ENCODE measurements at places on chromosomes 5 and 9.

DNA sequence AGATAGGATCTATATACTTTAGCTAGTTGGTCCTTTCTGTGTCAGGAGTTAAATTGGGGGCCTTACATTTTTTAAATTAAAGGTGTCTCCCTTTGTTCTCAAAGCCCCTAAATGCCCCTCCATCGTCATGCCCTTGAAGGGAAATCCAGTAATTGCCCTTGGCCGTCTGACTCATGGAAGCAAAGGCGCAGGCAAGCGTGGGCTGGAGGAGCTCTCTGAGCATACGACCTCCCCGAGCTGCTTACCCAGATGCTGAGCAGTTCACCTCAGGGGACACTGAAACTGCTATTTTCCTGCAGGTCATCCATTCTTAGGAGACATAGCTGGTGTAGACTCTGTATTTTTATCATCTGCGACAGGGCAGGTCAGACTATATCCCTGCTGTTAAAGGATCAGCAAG is 23.0 kb downstream of the PCSK1 start:
- no peak for DNase-seq

DNA sequence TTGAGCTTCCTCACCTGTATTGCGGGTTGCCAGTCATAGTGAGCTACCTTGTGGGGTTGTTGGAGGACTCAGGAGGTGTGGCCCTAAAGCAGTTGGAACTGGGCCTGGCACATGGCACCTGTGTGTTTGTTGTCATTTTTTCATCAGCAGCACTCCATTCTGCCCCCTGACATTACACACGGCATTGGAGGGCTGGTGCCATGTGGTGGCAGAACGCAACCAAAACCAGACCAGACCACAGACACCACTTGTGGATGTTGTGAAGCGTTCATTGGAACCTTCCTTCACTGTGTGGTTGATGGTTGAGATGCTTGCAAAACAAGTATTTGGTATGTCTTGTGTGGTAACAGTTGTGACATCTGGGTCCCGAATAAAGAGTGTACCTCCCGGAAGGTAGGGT is 113.2 kb upstream of the ERCC6L2 start:
- DNase-seq, result no peak

- DNase-seq, result no peak
Measured at GRCh38 chr5:30040488-30041118, 1152.9 kb upstream of the CDH6 start.

DNA sequence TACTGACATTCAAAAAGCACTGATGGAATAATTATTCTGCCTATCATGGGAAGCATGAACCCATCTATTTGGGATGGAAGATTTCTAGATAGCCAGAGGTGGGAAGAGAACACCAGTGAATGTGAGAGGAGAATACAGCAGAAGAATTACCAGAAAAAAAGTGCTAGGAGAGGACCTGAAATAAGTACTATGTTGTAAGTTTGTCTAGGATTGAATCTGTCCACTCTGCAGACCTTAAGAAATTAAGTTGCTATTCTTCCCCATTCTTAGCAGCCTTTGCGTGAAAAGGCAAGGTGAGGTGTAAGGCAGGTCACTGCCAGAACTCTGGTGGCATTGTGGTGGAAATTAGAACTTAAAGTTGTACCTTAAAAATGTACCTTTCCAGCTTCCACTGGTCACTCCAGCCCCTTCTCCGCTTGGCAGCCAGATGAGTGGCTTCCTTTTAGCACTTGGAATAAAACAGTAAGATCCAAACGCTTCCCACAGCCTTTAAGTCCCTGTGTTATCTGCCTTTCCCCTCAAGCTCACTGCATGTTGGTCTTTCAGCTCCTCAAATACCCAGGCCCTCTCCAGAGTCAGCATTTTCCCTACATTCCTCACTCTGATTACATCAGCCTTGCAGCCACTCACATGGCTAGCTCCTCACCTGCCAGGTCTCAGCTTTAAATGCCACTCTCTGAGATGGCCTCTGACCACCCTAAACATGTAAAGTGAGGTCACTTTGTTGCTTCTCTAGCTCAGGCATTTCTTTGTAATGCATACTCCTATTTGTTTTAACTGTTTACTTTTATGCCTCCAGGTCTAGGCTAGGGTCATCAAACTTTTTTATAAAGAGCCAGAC is 253.0 kb downstream of the EPB41L4A start:
- DNase-seq, result no peak

DNA sequence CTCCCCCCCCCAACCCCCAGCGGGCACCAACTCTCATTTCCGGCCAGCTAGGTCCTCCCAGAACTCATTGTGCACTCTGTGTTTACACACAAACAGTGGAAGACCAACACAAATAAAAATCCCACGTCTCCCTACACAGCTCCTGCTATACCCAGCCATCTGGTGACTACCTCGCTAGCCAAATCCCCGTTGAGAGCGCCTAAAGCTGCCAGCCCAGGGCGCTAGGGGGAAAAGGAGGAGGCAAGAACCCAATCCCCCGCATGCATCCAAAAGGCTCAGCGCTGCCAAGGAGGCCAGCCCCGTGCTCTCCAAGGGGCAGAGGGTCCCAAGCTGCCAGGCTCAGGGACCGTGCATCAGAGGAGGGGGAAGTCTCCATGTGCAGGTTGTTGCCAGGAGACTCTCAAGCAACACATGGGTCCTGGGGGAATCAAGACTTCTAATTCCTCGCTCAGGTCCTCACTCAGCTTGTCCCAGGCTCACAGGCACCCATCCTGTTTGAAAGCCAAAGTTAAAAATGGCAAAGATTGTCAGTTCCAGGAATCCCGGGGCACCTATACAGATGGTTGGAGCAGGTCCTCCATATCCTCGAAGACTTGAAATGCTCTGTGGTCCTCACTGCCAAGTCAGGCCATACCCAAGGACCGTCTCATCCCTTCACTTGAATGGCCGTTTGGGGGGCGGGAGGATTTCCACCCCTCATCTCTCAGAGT is 2.7 kb downstream of the ASTN2 start:
- DNase-seq, result no peak

DNA sequence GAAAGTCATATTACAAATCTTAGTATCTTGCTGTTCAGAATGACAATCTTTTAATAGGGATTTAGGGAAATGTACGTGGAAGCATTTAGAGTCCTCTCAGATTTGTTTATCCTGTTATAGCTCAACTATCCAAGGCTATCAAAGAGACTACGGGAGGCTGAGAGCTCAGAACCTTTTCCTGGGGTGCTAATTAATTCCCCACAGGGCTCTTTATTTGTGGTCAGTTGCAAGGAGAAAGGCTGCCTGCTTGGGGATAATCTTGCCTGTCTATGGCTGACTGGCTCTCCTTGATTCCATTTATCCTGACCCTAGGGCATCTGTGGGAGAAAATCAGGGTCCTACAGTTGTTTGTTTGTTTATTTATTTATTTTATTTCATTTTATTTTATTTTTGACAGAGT is 28.0 kb upstream of the RPS23 start:
- no peak for DNase-seq

- DNase-seq, result no peak
Measured at GRCh38 chr5:125251703-125252102, 505.3 kb upstream of the ZNF608 start.

DNA sequence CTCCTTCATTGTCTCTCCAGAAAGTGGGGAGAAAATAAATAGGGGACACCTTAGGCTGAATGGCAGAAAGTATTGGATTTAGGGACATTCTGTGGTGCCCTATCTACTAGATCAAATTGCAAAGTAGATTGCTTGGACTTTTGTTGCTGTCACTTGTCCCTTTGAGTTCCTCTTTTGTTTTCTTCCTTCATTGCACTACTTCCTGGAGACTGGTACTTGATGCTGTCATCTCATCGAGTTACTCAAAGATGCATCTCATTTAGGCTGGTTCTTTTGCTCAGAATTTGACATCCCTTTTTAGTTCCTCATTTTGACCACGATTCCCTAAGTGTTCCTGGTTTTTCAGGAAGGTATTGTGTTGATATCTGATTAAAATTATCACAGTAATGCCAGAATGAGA is 137.6 kb downstream of the ADGRV1 start:
- DNase-seq, result no peak

GRCh38 chr9:93522736-93523135 is 53.6 kb upstream of the PHF2 start:
- no peak for DNase-seq

DNA sequence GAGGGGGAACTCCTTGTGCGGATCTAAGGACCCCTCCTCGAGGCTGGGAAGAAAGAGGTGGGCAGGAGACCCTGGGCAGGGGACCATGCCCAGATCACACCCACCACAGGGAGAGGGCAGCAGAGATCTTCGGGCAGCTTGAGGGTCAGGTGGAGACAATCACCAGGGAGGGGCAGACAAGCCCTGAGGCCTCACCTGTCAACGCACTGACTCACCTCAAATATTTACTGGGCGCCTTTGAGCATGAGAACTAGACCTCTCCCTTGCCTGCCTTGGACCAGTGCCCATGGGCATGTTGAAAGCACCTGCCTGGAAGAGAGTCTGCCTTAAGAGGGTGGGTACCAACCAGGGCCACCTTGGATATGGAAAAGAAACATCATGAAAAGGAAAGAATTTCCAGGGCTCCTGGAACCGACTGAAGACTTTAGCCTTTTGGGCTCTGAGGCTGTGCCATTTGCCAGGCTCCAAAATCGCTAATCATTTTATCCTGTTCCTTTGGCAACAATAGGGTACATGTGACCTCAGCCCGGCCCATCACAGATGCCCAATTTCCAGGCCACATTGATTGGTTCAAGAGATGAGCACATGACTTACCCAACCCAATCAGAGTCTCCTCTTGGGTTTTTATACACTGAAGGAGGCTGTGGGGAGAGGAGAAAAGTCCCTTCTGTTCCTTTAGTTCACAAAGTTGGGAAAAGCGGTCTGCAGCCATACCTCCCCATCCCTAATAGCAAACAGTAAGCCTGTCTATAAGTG is 10.4 kb upstream of the SPINK4 start:
- no peak for DNase-seq

GRCh38 chr5:12837592-12837991 is 933.3 kb upstream of the CTNND2 start:
- no peak for DNase-seq

DNA sequence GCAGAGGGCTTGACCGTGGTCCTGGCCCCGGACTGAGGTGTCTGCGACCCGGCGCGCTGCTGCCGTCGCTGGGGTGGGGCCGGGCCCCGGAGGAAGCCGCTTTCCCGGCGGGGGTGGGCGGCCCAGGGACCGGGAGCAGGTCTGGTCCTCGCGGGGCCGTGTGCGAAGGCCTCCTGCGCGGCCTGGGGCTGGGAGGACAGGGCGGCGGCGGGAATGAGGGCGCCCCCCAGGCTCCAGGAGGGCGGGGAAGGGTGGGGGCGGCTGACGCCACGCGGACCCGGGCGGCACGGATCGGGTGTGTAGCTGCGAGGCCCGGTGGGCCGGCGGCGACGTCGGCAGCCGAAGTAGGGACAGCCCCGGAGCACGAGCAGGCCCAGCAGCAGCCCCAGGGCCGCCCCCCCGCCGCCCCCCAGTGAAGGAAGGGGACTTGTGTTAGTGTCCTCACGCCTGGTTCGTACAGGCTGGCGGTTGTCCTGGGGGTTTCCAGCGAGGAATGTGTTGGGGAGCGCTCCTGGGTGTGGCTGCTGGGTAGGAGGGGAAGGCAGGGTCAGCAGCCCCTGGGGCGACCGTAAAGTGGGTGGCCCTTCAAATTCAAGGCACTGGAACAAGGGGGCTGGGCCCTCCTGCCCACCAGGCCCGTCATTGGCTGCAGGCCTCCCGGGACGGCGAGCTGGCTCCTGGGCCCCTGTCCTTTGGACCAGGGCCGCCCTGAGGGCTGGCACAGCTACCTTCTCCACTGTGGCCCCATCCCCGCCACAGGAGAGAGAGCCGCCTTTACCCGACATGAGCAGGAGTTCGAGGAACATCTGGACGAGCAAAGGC is 597 bp upstream of the TMEM250 start:
- no peak for DNase-seq

- no peak for DNase-seq
Measured at GRCh38 chr5:62083661-62084060, 222.3 kb upstream of the KIF2A start.

GRCh38 chr9:26955222-26955903 is 849 bp upstream of the IFT74 start:
- DNase-seq, result no peak

DNA sequence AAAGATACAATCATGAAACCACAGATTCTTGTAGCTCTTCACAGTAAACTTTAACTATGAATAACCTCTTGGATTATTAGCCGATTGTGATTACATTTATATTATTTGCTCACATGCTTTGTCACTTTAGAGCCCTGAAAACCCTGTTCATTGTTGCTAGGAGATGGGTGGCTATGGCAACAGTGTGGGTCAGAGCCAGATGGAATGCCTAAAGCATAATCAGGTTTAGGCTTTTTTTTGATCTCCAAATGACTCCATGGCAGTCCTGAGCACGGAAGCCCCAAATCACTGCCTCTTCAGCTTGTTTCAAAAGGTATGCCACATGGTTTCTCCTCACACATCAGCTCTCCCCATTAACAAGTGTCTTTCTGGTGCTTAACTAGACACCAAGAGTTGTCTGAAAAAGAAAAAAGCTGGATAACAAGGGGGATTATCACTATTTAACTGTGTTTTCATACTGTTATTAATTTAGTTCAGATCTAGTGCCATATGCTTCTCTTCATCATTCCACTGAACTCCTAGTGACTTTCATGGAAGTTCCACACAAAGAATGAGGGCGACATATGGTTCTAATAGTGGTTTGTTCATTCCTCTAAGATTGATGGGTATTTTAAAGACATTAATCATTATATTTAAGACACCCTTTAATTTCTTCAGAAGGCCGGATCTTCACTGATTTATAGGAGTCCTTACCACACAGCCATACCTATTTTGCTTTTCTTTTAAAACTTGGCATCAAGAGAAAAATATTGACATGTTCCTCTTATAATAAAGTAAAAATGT is 88.8 kb upstream of the PAM start:
- no peak for DNase-seq

- no peak for DNase-seq
Measured at GRCh38 chr9:5950261-5950660, 59.6 kb downstream of the MLANA start.

DNA sequence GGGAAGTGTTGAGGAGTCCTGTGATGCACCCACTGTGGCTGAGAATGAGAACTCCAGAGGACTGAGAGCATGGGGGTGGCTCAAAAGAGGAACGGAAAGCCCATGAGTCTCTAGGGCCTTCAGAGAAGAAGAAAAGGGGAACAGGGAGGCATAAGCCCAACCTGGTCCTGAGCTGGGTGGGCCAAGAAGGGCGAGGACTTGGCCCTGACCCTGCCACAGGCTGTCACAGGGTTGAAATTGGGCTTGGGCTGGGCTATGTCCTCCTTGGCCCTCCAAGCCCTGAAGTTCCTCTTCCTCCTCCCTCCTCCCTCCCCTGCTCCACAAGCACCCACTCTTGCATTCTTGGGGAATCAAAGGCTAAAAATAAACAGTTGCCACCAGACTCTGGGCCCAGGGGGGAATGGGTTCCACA is 49.3 kb upstream of the PPARGC1B start:
- DNase-seq, result no peak

- DNase-seq, result no peak
Measured at GRCh38 chr5:161546470-161547301, at the start of gene GABRB2. Gene GABRB2 (minus strand): TSS chr5:161546725. CDS start chr5:161546643, 82 bp downstream.

DNA sequence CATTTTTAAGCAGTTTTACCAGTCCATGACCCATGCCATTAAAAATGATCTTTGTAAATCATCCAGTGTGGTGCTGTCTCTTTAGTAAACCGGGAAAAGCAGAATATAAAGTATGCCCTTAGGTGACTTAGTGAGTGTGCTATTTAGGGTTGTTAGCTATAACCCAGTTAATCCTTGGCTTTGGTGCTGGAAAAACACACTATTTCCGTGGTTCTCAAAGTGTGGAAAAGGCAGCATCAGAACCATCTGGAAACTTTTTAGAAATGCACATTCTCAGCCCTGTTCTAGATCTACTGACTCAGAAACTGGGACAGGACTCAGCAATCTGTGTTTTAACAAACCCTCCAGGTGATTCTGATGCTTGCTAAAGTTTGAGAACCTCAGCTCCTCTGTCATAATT is 123.6 kb upstream of the ZNF608 start:
- DNase-seq, result no peak

Measured in activated naive CD8-positive, alpha-beta T cell treated with anti-CD3 and anti-CD28 coated beads, Interleukin-2, amount 50 U/mL, for 16 hours (primary cell).